ENCODE measurements at places on chromosomes 2 and 18.

GRCh38 chr2:73837847-73838585, 9.3 kb downstream of the STAMBP start:
- DNase-seq = no peak

- no peak for DNase-seq
Measured at GRCh38 chr2:199303728-199304177, 154.0 kb downstream of the SATB2 start.

- no peak for DNase-seq
Measured at GRCh38 chr2:145792745-145793144, 1272.8 kb upstream of the ZEB2 start.

- DNase-seq = no peak
Measured at GRCh38 chr18:987325-988186, 82.9 kb downstream of the ADCYAP1 start.

DNA sequence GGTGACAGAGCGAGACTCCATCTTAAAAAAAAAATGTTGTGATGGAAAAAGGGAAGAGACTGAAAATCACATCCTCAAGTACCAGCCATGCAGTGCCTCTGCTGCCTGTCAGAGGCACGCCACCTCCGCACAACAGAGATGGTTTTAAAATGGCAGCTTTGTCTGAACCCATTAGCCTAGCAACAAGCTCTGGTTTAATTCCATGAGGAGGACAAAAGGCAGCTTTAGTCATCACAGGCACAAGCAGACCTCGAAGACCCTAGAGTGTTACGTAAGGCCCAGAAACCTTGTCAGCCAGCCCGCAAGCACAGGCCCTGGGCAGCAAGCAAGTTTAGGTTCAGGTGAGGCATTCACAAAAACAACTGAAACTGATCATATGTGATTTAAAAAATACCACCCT, 10.4 kb downstream of the LCT start:
- DNase-seq = no peak

DNA sequence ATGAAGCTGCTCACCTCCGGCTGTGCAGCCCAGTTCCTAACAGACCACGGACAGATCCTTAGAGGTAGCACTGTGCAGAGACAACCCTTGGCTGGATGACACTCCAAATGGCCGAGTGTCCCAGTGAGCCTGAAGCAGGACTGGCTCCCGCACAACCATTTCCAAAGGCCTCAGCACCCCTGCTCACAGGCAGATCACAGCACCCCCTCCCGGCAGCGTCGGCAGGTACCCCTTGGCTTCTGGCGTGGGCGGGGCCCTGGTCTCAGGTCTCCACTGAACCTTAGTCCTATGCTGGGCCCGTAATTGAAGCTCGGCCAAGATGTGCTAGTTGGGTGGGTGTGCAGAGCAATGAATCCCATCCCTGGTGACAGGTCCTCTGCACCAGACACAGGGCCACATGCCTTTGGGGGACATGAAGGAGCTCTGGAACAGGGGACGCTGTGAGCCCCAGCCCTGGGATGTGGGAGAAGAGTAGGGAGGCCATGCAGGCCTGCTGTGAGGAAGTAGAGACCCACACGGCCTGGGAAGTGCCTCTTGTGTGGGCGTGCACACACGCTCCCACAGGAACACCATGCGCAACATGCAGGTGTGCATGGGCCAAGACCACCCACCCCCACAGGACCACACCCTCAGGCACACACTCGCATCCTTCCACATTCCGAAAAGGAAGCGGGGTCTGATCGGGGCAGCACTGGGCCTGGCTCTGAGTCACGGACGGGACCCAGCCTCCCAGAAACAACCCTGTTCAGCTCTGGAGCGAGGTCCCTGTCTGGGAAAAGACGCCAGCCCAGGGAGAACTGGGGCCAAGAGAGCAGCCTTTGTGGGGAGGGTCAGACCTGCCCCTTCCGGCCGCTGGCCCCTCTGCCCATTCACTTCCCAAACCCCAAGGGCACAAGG, 2.8 kb downstream of the DUSP2 start:
- peak; percentile 68 for DNase-seq

DNA sequence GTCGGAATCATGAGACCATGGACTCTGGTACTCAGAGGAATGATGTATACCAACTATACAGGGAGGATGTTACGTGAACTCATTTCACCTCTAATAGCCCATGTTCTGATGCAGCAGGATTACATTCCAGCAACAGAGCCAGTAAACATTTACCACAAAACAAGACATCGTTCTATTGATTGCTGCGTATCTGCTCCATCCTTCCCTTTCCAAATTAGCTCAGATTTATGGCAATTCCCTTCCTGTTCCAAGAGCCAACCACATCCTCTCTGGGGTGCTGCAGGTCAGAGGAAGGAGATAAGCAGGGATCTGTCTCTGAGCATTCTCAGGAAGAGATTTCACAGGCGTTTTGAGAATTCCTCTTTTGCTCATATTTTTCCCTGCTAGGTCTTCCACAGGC, 98.3 kb downstream of the KLF7 start:
- no peak for DNase-seq

- no peak for DNase-seq
Measured at GRCh38 chr2:219158586-219158985, 2.0 kb downstream of the NHEJ1 start.

GRCh38 chr2:86229221-86229620, 30.0 kb downstream of the MRPL35 start:
- no peak for DNase-seq

- no peak for DNase-seq
Measured at GRCh38 chr18:24181806-24182205, 42.9 kb downstream of the CABYR start.

- DNase-seq = no peak
Measured at GRCh38 chr2:20595439-20596192, 55.3 kb downstream of the HS1BP3 start.

DNA sequence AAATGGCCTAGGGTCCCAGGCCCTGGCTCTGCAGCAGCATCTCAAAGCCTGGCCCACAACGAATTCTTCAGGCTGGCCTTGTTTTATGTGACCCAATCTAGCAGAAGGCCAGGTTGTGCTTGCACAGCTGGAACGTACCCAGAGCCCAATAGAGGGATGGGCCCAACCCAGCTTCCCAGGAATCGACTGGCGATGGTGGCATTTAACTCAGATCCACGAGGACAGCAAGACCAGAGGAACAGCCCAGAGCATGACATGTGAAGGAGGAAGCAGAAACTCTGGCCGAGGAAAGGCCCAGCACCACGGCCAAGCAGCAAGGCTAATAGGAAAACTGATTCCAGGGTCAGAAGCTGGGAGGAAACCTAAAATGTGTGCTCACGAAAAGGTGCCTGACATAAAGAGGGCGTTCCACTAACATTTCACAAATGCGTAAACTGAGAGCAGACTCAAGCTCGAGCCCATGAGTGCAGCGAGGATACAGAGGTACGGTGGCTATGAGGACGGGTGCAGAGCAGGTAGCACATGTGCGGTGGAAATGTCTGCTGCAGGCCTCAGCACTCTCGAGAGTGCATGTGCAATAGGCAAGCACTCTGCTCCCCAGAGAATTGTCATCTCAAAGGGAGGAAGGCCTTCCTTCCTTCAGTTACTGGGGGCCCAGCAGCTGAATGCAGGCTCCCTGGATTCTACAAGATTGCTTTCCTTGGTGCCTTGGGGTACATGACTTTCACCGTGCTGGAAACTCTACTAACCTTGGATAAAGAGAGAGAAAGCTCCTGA, 156.9 kb upstream of the GLI2 start:
- DNase-seq = no peak

DNA sequence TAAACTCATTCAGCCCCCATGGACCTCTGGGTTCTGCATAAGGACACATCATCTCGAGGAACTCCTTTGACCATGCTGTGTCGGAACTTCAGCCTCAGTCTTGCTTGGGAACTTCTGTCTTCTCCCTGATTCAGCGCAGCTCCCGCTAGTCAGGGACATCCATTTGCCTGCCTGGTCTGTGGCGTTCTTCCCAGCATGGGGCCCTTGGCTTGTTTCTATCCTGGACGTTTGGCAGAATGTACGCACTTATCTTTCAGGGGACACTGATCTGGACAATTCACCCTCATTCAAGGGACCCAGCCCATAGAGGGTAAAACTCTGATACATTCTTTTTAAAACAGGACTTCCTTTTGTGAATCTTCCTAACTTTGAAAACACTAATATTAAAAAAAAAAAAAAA, 75.8 kb upstream of the WIPF1 start:
- no peak for DNase-seq

GRCh38 chr2:217623281-217623912, 379.4 kb downstream of the TNS1 start:
- no peak for DNase-seq

GRCh38 chr2:33583194-33583938, 15.7 kb downstream of the FAM98A start:
- DNase-seq = no peak

DNA sequence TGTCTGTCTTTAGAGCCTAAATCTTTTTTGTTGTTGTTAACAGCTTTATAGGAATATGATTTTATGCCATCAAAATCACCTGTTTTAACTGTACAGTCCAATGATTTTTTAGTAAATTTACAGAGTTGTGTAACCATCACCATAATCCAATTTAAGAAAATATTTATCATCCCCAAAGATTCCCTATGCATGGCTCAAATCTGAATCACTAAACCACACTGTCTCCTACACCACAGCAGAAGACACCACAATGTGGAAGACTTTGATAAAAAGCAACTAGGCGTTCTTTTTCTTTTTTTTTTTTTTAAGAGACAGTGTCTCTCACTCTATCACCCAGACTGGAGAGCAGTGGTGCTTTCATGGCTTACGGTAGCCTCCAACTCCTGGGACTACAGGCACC, 99.6 kb downstream of the TXNL1 start:
- DNase-seq = no peak

- no peak for DNase-seq
Measured at GRCh38 chr2:102141970-102142828, at the start of gene IL1R1. TSS of gene IL1R1 (plus strand) at chr2:102142746. CDS start at chr2:102157725, 14,979 bp downstream.
